ENCODE measurements at places on chromosomes 2 and 18.

DNA sequence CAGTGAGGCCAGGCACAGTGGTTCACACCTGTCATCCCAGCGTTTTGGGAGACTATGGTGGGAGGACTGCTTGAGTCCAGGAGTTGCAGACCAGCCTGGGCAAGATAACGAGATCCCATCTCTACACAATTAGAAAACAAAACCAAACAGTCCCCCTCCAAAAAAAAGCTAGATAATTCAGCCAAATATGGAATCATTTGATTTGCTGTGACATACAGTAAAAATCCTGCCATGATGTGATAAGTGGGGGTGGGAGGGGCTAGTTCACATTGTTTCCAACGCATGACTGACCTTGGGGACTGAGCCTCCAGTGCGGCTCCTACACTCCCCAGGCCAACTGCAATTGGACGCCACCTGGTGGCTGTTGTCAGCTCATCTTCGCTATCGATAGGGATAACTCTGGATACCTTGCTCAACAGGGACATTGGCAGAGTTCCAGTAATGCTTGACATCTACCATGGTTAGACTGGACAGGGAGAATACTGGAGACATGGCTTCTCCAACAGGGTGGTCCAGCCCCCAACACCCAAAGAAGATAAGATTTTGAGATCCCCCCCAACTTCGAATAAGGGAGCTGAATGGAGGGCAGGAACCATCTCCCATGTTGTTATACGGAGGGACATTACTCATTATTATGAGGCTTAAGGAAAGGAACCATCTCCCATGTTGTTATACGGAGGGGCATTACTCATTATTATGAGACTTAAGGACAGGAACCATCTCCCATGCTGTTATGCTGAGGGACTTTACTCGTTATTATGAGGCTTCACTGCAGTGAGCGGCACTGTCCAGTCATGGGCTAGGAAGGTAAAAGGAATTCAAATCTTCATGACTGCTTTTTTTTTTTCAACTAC is 135.9 kb downstream of the TGIF1 start:
- DNase-seq = peak; percentile 80

- DNase-seq = no peak
Observed at GRCh38 chr2:193024791-193025190, 830.1 kb upstream of the TMEFF2 start.

GRCh38 chr18:54004828-54005227 is 219.6 kb downstream of the MBD2 start:
- no peak for DNase-seq

DNA sequence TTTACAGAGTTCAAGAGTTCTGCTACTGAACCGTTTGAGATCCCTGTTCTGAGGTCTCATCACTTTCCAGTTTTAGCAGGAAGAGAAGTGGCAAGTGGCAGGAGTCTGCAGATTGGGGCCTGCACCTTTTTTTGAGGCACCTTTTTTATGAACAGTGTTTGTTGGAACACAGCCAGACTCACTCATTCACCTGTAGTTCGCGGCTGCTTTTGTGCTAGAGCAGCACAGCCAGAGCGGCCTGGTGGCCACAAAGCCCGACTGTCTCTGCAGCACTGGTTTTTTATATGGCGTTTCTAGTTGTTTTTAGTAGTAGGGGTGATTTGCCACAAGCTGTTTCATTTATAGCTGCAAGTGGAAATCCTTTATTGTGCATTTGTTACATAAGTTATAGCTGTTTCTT is 8.6 kb downstream of the ACP1 start:
- no peak for DNase-seq

GRCh38 chr2:19664646-19665045 is 237.1 kb downstream of the TTC32 start:
- DNase-seq = no peak

- no peak for DNase-seq
Observed at GRCh38 chr2:209629597-209629996, 142.0 kb upstream of the UNC80 start.

DNA sequence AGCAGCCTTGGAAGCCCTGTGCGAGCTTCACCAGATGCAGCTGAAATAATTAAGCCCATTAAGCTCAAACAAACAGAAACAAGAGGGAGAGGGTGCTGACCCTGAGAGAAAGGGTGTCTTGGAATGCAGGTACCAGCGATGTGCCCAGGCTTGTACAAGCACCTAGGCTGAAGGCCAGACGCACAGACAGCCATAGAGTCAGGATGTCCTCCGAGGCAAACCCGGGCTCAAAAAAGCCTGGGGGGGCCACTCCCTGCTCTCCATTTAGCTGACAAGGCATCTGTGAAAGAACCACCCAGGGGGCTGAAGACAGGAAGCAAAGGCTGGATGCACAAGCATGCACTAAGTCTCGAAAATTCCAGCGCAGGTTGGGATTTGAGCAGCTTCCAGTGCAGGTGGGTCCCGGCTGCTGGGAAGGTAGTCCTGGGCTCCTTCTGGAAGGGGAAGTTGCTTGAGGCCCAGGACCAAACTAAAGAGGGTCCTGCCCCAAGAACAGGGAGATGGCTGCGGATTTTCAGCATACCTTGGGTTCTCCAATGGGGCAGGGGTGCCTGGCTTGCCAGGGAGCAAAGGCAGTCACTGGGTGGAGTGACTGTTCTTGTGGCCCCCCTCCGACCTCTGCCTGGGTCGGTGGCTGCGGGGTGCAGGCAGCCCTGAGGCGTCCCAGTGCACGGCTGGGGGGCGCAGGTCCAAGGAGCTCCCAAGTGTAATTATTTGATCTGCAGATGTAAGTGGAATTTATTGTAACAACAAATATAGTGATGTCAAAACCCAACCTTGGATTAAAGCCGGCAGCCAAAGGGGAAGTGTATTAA is 5.9 kb downstream of the GBX2 start:
- DNase-seq = no peak

Measured in activated CD8-positive, alpha-beta T cell treated with anti-CD3 and anti-CD28 coated beads, Interleukin-2, amount 10 ng/mL, durations not matched to agents 7 days and 5 days (primary cell).